ENCODE measurements at places on chromosomes 13 and 19.

DNA sequence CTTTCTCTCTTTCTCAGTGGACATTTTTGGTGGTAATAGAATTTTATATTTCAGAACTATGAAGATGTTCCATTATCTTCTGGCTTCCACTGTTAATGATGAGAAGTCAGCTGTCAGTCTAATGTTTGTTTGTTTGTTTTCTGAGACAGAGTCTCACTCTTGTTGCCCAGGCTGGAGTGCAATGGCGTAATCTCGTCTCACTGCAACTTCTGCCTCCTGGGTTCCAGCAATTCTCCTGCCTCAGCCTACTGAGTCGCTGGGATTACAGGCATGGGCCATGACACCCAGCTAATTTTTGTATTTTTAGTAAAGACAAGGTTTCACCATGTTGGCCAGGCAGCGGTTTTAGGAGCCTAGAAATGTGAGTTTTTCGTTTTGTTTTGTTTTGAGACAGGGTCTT lies 4.7 kb downstream of the ZNF317 start:
- DNase-seq: no peak

DNA sequence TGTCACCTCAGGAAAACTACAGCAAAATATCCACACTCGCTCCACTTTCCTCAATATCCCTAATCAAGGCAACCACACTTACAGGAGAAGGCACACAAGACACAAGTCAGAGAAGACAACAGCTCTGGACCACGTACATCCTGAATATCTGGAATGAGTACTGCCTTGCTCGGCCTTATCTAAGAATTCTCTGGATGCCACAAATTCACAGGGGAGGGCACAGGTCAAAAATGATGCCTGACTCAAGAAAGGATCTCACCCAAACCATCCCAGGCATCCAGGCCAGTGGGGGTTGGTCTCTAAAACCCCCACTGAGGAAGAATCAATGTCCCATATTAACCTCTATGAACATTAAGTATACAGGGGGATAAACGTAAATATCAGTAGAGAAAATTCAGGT lies 29.9 kb downstream of the ATP7B start:
- DNase-seq: no peak

- no peak for DNase-seq
Observed at GRCh38 chr13:57640607-57641006, 9.1 kb downstream of the PCDH17 start.

- DNase-seq: no peak
Observed at GRCh38 chr13:110556224-110556606, 5.3 kb downstream of the RAB20 start.

DNA sequence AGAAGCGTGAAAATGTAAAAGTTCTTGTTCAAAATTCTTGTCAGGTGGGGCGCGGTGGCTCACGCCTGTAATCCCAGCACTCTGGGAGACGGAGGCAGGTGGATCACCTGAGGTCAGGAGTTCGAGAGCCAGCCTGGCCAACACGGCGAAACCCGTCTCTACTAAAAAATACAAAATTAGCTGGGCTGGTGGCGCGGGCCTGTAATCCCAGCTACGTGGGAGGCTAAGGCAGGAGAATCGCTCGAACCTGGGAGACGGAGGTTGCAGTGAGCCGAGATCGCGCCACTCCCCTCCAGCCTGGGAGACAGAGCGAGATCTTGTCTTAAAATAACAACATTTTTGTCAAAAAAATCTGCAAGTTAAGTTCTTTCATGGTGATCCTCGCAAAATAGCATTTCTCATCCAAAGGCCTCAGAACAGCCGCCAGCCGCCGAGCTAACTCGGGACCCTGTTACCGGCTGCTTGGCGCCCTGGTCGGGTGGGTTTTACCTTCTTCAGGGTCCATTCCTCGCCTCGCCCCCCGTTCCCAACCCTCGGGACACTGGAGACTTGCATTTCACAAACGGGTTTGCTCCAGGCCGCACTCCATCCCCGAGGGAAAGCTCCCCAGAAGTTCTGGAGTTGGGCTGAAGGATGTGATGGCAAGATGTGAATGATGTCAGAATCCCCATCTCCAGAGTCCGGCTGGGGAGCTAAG lies 1.6 kb downstream of the LATS2 start:
- no peak for DNase-seq

DNA sequence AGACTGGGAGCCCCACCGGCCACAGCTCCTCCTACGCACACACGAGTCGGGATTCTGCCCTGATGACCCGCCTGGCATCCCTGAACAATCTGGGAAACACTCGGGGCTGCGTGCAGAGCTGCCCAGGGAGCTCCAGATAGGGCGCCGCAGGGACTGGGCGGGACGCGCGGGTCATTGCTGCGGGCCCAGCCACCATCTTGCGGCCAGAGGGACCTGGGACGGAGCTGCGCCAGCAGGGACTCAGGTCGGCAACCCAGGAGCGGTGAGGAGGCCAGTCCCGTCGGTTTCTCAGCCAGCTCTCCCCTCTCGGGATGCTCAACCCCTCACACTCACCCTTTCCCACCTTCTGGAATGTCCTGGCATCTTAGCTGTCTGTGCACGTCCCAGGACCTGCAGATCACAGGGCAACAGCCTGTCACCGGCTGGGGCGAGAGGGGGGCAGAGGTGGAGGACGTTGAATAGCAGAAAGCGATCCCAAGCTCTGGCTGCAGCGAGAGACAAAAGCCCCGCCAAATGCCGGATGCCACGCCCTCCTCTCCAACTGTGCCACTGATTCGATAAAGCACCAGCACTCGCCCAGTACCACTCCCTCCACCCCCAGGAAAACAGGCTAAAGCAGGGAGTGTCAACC lies 20.4 kb upstream of the ZNF91 start:
- no peak for DNase-seq

DNA sequence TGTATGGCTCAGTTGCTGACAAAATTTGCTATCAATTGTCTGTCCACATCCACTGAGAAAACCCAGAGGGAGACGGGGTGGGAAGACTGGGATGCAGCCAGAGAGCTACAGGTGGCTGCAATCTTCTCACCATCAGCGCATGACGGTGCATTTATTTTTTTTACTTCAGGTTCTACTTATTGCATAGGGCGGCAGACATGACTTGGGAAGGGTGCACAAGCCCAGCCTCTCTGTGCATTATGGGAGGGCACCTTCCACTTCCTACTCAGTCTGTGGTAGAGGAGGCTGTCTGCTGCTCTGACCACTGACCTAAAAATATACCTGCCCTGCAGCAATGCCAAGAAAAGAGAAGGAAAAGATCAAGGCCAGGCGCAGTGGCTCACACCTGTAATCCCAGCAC lies 73.1 kb downstream of the ABCC4 start:
- no peak for DNase-seq

DNA sequence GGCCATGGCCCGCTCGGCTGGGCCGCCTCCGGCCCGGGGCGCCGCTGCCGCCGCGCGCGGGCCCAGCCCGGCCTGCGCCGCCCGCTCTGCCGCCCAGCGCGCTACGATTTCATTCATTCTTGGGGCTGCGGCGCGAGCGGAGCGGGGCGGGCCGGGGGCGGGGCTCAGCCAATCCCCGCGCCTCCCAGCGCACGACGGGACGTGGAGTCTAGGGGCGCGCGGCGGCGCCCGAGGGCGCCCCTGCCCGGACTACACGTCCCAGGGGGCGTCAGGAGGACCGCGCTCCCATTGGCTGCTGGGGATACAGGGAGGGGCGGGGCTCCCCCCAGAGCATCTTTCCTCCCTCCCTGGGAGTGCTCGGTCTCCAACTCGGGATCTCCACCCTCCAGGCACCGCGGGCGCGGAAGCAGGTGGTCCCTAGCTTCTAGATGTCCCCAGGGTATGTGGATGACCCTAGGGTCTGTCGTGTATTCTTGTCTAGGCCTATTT lies 5.6 kb upstream of the DPF1 start:
- peak; percentile 27 for DNase-seq

GRCh38 chr13:26952551-26953143 lies 192.1 kb upstream of the GPR12 start:
- DNase-seq: no peak

DNA sequence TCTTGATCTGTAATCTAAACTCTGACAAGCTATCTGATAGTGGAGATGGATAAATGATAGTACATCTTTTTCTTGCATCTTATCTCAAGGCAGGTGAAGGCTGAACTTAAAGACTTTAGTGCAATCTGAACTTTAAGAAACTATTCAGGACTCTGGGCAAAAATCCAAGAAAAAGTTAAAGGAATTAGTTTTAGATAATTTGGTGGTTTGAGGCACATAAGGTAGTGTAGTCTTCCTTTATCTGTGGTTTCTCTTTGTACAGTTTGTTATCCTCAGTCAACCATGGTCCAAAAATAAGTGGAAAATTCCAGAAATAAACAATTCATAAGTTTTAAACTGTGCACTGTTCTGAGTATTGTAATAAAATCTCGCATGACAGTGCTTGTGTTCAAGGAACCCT lies 172.9 kb downstream of the UGGT2 start:
- no peak for DNase-seq

DNA sequence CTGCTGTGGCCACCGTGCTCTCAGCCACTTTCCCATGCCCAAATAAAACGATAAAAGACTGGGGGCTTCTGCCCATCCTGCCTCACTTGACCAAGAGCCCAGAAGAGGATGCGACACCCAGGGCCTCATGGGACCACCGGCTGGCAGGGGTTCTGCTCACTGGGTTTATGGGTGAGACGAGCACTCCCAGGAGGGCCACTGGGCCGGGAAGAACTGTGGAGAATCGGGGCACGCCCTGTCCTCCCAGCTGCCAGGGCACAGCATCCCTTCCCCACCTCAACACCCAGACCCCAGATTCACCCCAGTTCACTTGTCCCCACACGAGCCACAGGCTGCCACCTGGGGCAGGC lies 4.7 kb upstream of the F10 start:
- DNase-seq: no peak

DNA sequence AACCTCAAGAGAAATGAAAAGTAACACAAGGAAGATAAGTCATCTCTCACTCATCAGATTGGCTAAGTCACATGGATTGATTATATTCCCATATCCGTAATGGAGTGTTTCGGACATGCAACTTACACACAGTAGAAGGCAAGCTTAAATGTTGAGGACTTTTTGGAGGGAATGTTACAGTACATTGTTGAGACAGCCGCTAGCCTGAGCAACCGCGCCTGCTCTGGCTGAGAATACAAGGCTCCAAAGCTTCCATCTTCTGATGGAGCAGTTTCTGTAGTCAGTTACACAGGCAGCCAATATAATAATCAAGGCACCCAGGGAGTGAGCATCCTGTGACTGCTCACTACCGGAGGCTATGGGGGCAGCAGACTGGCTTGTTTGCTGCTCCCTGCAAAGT lies 1.0 kb upstream of the CRYL1 start:
- no peak for DNase-seq
